Upper lobe of right lung (tissue), 1 donor: ENCODE measurements at places on chromosomes 4 and X.
A peak's percentile ranks its signal among the peaks of the same experiment; 100 is the strongest.

- peak; percentile 95 for DNase-seq
Observed at GRCh38 chr4:170026253-170027021, at the start of gene MFAP3L. Gene MFAP3L, minus strand, starts transcription at chr4:170026395. Its CDS starts 20,518 bp downstream, at chr4:170005877.

DNA sequence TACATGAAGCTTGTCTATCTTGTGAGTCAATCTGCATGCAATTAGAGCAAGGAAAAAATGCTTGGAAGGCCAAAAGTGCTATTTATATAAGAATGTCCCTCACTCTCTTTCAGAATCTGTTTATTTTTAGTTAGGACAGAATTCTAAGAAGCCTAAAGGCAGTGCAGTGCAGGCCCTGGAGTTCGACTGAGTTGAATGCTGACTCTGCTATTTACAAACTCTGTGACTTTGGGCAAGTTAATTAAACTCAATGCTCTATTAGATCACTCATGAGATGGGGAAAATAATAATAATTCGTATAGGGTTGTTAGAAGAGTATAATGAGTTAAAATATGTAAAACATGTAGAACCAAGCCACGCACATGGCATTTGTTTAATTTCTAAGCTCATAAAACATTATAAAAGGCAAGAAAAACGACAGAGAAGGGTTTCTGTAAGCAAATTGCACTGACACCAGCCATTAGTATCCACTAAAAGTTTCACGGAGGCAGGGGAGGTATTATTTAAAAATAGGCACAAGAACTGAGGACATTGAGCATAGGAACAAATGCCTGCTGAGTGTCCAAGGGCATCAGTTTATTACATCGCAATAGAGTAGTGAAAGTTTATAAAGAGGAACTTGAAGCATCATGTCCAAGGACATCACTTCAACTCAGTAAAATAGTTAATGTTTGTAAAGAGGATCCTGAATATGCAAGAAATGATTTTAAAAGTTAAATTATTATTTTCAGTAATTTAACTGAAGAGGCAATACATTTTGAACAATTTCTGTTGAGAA is 115.0 kb upstream of the INPP4B start:
- no peak for DNase-seq

DNA sequence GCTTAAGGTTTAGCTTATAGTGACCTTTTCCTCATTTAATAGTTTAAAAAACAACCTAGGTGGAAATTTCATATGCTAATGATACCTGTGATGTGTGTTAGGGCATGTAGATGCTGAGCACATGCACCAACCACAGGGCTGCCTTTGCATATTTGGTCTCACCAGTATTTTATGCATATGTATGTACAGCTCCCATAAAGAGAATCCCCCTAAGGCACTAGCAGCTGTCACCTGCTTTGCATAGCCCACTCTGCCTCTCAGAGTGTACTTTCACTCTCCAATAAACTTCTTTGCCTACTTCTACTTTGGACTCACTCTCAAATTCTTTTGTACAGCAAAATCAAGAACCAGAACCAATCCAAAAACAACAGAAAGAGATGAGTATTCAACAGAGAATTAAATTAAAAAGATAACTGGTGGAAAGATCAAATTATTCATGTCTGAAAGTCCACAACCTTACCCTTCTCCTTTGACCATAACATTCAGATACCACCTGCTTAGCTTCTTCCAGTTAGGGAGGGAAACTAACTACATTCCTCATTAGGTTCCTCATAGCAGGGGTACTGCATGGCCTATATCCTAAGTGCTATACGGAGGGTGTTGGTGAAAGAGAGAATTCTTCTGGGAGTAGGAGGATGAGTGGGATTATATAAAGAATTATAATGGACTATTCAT is 250.5 kb downstream of the STPG2 start:
- DNase-seq = no peak

GRCh38 chrX:131845201-131845600 is 177.9 kb upstream of the STK26 start:
- DNase-seq = no peak

GRCh38 chr4:39568805-39569204 is 41.6 kb upstream of the UGDH start:
- no peak for DNase-seq

DNA sequence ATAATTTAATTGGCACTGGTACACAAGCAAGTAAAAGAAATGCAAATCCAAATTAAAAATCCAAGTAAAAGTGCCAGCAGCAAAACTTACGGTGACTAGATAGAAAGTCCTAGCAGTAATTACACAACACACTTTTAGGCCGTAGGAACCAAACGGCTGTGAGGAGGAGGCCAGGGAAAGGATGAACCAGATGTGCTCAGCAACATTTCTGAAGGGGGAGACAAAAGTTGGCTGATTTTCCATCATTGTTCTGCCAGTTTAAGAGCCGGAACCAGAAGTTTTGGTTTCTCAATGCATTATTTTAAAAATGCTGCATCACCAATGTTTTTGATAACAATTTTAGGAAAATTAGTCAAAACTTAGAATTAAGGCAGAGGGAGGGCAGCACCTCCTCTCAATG is 68.7 kb upstream of the ENPP6 start:
- DNase-seq = no peak

DNA sequence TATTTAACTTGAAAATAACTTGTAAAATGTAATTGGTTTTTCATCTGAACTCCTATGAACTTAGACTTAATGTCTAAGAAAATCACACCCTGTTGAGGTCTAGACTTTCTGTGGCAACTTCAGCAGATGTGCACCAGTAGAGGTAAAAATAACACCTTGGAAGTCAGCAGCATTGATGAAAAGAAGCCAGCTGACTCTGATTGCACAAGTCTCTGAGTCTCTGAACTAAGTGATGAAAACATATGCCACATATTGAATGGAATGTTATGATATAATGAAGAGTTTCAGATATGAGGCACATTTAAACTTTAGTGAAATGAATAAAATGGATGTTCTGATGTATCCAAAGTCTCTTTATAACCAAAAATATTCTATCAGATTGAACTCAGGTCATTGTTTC is 155.4 kb downstream of the GPM6A start:
- DNase-seq = no peak

DNA sequence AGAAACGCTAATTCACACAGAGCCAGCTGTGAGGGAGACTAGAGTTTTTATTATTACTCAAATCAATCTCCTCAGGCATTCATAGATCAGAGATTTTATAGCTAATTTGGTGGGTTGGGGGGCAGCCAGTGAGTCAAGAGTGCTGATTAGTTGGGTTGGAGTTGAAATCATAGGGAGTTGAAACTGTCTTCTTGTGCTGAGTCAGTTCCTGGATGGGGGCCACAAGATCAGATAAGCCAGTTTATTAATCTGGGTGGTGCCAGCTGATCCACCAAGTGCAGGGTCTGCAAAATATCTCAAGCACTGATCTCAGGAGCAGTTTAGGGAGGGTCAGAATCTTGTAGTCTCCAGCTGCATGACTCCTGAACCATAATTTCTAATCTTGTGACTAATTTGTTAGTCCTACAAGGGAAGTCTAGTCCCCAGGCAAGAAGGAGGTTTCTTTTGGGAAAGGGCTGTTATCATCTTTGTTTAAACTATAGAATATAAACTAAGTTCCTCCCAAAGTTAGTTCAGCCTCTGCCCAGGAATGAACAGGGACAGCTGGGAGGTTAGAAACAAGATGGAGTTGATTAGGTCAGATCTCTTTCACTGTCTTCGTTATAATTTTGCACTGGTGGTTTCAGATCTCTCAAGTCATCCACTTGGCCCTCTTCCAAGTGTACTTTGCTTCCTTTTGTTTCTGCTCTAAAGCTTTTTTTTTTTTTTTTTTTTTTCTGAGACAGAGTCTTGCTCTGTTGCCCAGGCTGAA is 5.4 kb upstream of the NAA11 start:
- DNase-seq = no peak

DNA sequence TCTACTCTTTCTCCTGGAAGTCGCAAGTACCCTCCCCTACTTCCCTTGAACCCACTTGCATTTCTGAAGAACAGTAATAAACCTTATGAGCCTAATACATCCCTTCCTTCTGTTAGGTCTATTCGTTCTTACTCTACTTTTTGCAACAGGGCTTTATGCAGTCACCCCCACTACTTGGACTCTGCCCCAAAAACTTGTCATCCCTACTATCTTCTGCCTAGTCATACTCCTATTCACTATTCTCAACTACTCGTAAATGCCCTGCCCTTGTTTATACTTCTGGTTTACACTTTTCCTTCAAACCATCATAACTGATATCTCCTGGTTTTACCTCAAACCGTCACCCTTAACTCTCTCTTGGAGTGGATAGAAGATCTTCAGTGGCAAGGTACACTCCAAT is 55.2 kb upstream of the SLIT2 start:
- no peak for DNase-seq

DNA sequence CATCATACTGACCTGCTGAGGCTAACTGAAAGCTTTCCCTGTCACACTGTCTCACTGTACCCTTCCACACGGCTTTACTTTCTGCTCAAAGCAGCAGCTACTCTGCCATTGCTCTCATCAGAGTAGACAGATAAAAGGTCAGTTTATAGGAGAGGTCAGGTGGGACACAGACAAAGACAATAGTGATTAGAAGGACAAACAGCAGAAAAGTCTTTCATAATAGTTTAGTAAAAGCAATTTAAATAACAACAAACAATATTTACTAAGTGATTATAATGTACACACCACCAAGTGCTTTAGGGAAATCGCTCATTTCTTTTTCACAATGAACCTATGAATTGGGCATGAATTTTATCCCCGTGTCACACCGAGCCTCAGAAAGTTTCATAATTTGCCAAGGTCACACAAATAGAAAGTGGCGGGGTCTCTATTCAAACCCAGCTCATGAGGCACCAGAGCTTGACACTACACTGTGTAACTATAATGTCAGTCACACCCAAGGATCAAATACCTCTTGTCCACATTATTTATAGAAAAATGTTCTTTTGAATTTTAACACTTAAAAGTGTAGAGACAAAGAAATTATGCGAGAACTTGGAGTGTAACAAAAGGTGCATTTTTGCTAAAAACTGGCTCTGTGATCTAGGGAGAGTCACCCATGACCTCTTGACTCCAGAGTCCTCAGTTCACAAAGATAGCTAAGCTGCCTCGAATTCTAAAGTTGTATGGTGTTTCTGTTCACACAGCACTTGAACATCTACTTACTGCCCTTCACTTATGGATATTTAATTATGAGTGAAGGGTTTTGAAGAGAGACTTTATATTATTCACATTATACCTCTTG is 24.5 kb upstream of the SORBS2 start:
- DNase-seq = no peak

GRCh38 chr4:137609718-137610430 is 77.6 kb upstream of the PCDH18 start:
- DNase-seq = no peak

GRCh38 chr4:112889199-112889598 is 160.3 kb upstream of the ANK2 start:
- no peak for DNase-seq

DNA sequence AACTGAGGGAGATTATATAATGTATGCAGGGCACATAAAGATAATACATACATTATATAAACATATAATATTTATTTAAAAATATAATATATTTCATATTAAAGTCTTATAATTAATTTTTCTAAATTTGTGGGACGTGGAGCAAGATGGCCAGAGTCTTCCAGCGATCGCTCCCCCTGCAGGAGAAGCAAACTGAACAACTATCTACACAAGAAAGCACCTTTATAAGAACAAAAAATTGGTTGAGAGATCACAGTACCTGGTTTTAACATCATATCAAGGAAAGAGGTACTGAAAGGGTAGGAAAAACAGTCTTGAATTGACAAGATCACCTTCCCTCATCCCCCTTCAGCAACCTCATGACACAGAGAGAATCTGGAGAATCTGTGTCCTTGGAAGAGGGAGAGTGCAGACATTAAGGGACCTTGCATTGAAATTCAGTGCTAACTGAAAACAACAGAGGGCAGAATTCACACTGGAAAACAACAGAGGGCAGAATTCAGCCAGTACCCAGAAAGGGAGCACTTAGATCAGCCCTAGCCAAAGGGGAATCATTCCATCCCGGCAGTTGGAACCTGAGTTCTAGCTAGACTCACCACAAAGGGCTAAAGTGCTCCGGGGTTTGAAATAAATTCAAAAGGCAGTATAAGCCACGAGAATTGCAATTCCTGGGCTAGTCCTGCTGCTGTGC is 262.5 kb upstream of the NDST3 start:
- no peak for DNase-seq

DNA sequence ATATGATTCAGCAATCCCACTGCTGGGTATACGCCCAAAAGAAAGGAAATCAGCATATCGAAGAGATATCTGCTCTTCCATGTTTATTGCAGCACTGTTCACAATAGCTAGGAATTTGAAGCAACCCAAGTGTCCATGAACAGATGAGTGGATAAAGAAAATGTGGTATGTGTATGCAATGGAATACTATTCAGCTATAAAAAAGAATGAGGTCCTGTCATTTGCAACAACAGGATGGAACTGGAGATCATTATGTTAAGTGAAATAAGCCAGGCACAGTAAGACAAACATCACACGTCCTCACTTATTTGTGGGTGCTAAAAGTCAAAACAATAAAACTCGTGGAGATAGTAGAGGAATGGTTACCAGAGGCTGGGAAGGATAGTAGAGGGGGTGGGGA is 153.8 kb upstream of the LEF1 start:
- DNase-seq = no peak

DNA sequence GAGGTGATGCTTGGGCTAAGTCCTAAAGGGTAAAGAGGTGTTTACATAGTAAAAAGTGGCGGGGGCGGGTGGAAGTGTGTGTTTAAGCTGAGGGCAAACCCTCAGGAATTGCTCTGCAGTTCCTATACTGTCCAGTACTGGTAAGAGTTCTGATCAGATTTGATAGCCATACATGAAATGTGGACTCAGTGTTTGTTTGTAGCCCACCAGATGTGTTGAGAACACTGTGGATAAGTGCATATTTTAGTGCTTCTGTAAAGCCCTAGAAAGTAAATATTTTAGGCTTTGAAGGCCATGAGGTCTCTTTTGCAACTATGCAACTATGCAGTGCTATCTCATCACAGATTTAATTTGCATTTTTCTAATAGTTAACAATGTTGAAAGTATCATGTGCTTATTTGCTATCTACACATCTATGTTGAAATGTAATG is 80.7 kb upstream of the EOLA2 start:
- DNase-seq = no peak

DNA sequence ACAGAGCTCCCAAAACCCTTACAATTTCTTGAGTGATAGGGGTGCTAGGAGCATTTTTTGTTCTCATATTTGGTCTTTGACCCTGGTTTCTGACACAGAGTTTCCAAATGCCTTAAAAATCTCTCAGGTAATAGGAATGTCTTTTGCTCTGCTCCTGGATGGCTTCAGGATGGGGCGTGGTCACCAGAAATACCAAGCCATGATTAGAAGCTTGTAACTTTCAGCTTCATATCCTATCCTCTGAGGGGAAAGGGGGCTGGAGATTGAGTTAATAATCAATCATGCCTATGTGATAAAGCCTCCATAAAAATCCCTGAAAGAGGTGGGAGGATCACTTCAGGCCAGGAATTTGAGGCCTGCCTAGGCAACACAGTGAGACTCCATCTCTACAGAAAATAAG is 34.6 kb upstream of the IL9R start:
- no peak for DNase-seq
